ENCODE measurements at places on chromosomes 4 and X.

DNA sequence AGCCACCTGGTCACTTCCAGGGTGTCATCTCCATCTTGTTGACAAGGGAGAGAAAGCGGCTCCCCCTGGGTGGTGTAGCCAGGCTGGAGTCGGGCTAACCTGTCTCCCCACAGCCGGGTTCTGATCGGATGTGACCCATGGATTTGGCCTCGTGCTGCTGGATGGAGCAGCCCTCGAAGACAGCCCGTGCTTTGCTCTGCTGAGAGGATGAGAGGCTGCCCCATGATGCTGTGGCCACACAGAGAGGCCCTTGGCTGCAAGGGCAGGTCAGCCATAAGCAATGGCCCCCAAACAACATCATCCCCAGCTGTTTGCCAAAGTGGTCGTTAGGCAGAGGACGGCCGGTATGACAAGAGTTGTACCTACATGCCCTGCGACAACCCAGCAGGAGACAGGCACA, 106.6 kb downstream of the HMX1 start:
- no peaks in the 10 kb centered on the region for H3K27me3 ChIP-seq
- no peak overlapping the region for H3K4me3 ChIP-seq
- H3K36me3 ChIP-seq, result no peaks in the 10 kb centered on the region
- H3K27ac ChIP-seq, result no peak overlapping the region
- H3K4me1 ChIP-seq, result no peaks in the 10 kb centered on the region

GRCh38 chr4:52862639-52863161, 583 bp downstream of the RASL11B start:
- no peak for DNase-seq
- peak overlapping the region; percentile 63 for H3K4me3 ChIP-seq
- H3K36me3 ChIP-seq, result peaks cover 3% of the 10 kb centered on the region
- peaks cover 9% of the 10 kb centered on the region for H3K4me1 ChIP-seq
- H3K27ac ChIP-seq, result no peak overlapping the region
- peaks cover 26% of the 10 kb centered on the region for H3K27me3 ChIP-seq

- H3K27ac ChIP-seq, result no peak overlapping the region
- DNase-seq, result no peak
- H3K27me3 ChIP-seq, result no peaks in the 10 kb centered on the region
- no peak overlapping the region for H3K4me3 ChIP-seq
- no peaks in the 10 kb centered on the region for H3K36me3 ChIP-seq
Measured at GRCh38 chrX:29872831-29873230, 342.5 kb upstream of the MAGEB2 start.

- peaks cover 6% of the 10 kb centered on the region for H3K4me1 ChIP-seq
- no peak overlapping the region for H3K4me3 ChIP-seq
- DNase-seq, result peak; percentile 23
Measured at GRCh38 chrX:2664502-2664901, 26.6 kb upstream of the CD99 start.

GRCh38 chr4:71456841-71457240, 118.0 kb downstream of the SLC4A4 start:
- H3K4me3 ChIP-seq, result no peak overlapping the region
- H3K36me3 ChIP-seq, result no peaks in the 10 kb centered on the region
- no peaks in the 10 kb centered on the region for H3K4me1 ChIP-seq
- no peaks in the 10 kb centered on the region for H3K27me3 ChIP-seq

- DNase-seq, result no peak
- peaks cover 19% of the 10 kb centered on the region for H3K27me3 ChIP-seq
- H3K4me3 ChIP-seq, result no peak overlapping the region
- no peaks in the 10 kb centered on the region for H3K4me1 ChIP-seq
- no peaks in the 10 kb centered on the region for H3K36me3 ChIP-seq
Measured at GRCh38 chr4:14800977-14801376, 201.3 kb upstream of the CPEB2 start.

GRCh38 chr4:36325499-36325898, 44.1 kb downstream of the DTHD1 start:
- H3K27ac ChIP-seq, result peak overlapping the region; percentile 86
- H3K4me3 ChIP-seq, result no peak overlapping the region
- H3K36me3 ChIP-seq, result no peaks in the 10 kb centered on the region
- no peak for DNase-seq

DNA sequence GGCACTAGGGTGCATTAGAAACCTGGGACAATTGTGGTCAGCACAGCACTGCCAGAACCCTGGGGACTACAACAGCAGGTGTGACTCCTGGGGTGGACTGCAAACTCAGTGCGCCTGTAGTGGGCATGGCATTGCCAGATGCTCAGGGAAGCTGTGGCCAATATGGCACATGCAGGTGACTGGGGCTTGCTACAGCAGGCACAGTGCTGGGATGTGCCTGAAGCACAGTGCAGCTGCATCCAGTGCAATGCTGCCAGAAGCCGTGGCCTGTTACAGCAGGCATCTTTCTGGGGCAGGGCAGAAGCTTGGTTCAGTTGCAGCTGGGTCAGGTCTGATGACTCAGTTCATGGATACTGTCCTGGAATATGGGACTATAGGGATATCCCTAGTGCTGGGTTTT, 445.8 kb downstream of the CCSER1 start:
- no peak for DNase-seq
- no peak overlapping the region for H3K27ac ChIP-seq
- no peak overlapping the region for H3K4me3 ChIP-seq
- H3K4me1 ChIP-seq, result no peaks in the 10 kb centered on the region
- H3K27me3 ChIP-seq, result no peaks in the 10 kb centered on the region
- H3K36me3 ChIP-seq, result no peaks in the 10 kb centered on the region

- peaks cover 34% of the 10 kb centered on the region for H3K4me1 ChIP-seq
- H3K27me3 ChIP-seq, result no peaks in the 10 kb centered on the region
- H3K27ac ChIP-seq, result peak overlapping the region; percentile 29
- DNase-seq, result no peak
- peaks cover 62% of the 10 kb centered on the region for H3K36me3 ChIP-seq
- no peak overlapping the region for H3K4me3 ChIP-seq
Measured at GRCh38 chr4:24521544-24521943, 62.8 kb downstream of the DHX15 start.

GRCh38 chr4:132955146-132955545, 193.9 kb upstream of the PCDH10 start:
- H3K4me1 ChIP-seq, result no peaks in the 10 kb centered on the region
- DNase-seq, result no peak
- H3K4me3 ChIP-seq, result no peak overlapping the region
- H3K36me3 ChIP-seq, result no peaks in the 10 kb centered on the region
- no peaks in the 10 kb centered on the region for H3K27me3 ChIP-seq

DNA sequence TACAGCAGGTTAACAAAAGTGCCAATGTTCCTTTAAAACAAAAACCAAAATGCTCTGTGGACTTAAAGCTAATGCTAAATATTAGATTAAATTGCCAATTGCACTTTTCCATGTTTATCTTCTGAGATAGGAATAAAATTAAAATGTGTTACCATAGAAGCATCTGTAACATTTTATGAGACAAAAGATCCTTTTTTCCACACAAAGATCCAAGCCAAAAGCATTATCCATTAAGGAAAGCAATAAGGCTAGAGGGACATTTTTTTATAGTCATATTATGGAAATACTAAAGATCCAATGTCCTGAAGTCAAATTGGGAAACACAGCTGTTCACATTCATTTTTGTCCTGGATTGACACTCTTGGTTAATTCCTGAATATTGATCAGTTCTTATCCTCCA, 73.6 kb downstream of the PALLD start:
- DNase-seq, result no peak
- no peak overlapping the region for H3K27ac ChIP-seq

Measured in activated CD4-positive, alpha-beta T cell treated with anti-CD3 and anti-CD28 coated beads for 36 hours (primary cell).